ENCODE measurements at places on chromosomes 3 and 15.

DNA sequence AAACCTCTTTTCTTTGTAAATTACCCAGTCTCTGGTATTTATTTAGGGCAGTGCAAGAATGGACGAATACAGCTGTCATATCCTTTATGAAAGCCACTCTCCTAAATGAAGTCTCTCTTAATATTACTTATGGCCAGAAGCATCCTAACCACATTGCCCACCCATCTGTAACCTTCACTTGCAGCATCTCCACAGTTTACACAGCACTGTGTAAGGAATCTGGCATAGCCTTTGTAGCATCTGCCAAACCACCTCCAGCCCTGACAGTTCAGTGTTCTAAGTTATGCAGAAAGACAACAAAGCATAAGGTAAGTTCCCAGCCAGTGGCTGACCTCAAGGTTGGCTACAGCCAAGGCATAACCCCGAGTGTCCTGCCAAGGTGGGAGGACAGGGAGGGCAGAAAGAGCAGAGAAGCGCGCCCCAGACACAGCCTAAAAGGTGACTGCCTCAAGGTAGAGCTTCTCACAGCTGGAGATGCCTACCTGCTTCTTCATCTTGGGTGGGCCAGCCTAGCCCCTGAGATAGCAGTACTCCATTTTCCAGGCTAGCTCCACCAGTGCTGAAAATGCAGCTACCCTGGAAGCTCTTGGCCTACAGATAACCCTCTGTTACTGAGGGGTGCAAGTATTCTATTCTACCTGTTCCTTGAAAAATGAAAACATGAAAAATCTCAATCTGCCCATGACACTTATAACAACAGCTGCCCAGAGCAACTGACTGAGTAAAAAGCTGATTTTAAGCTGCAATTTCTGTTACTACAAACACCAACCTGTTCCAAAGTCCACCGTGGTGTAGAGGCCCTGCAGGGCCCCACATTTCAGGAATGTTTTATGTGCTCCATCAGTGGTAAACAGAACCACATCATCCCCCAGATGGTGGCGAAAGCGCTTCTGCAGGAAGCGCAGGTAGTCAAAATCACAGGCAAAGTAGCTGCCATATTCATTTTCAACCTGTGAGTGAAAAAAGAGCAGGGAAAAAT lies 39.3 kb downstream of the GLB1 start:
- no peak for DNase-seq

GRCh38 chr3:188712991-188713390 lies 458.8 kb upstream of the TPRG1 start:
- no peak for DNase-seq

GRCh38 chr15:58564981-58565380 lies 133.2 kb downstream of the LIPC start:
- DNase-seq, result no peak

DNA sequence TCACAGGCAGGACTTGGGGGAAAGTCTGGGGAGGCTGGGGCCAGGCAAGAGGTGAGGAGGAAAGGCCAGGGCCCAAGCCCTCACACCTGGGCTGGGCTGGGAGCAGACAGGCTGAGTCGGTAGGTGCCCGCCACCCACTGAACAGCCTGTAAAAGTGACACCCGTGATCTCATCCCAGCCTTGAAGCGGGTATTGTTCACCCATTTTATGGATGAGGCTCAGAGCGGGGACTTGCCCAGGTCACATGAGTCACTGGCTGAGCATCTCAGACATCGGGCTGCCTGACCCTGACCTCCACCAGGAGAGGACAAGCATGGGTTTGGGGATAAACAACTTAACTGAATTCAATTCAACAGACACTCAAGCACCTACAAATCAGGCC lies 52.0 kb upstream of the CTSH start:
- no peak for DNase-seq

- peak; percentile 67 for DNase-seq
These were observed 289.6 kb upstream of the C2CD4B start for GRCh38 chr15:62454567-62455172.

DNA sequence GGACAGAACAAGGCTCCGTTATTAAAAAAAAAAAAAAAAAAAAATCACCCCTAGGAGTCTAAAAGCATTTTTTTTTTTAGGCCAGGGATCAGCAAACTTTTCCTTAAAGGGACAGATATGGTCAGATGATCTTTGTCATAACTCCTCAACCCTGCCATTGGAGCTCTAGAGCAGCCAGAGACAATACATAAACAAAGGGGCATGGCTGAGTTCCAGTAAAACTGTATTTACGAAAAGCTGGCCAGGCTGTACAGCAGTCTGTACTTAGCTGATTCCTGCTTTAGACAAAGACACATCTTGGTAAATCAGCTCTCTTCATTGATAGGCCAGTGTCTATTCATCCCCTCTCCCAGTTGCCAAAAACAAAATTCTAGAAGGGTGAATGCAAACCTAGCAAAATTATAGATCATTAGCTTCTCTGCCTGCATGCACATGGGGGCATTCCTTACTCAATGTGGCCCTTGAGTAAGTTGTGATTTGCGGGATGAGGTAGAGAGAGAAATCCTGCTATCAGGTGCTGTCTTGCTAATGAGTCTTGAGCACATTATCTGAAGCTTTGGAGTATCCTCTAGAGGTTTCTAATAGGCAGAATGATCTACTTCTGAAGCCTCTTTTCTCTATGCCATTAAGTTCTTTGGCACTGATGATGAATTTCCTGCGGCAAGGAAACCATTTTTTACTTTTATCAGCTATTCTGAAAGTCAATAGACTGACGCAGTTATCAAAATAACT lies 35.2 kb downstream of the SENP8 start:
- no peak for DNase-seq

- DNase-seq, result no peak
These were observed 221.6 kb downstream of the TBC1D2B start for GRCh38 chr15:77855871-77856270.

GRCh38 chr15:83559310-83559966 lies 94.5 kb upstream of the ADAMTSL3 start:
- DNase-seq, result peak; percentile 35

GRCh38 chr3:112136959-112137693 lies 4.1 kb upstream of the GCSAM start:
- DNase-seq, result peak; percentile 97

GRCh38 chr15:29747837-29748417 lies 74.3 kb downstream of the TJP1 start:
- DNase-seq, result no peak

- no peak for DNase-seq
These were observed 199.6 kb upstream of the IL12A start for GRCh38 chr3:159789017-159789416.

- DNase-seq, result no peak
These were observed 33.2 kb downstream of the TPRG1 start for GRCh38 chr3:189204937-189205336.

DNA sequence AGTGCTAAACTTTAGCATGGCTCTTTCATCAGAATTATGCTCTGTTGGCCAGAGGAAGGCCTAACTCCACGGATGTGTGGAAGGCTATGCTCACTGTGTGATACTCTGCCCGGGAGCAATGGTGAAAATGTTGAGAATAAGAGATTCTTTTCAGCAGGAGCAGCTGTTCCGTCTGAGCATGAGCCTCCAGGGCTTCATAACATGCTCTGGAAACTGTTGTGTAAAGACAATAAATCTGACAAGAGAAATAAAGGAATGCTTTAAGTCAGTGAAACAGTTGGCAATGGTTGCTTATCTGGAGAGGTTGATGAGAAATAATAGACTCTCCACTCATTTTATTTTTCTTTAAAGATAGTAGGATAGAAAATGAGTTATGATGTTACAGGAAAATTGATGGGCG lies 269.8 kb downstream of the DIPK2A start:
- DNase-seq, result peak; percentile 93

- DNase-seq, result no peak
These were observed 50.4 kb upstream of the ALCAM start for GRCh38 chr3:105316331-105316730.

GRCh38 chr3:108014943-108015342 lies 75.9 kb downstream of the CD47 start:
- no peak for DNase-seq

GRCh38 chr3:117892431-117892841 lies 1142.2 kb downstream of the IGSF11 start:
- peak; percentile 58 for DNase-seq

GRCh38 chr15:68553994-68554720 lies 24.6 kb upstream of the CORO2B start:
- DNase-seq, result no peak

DNA sequence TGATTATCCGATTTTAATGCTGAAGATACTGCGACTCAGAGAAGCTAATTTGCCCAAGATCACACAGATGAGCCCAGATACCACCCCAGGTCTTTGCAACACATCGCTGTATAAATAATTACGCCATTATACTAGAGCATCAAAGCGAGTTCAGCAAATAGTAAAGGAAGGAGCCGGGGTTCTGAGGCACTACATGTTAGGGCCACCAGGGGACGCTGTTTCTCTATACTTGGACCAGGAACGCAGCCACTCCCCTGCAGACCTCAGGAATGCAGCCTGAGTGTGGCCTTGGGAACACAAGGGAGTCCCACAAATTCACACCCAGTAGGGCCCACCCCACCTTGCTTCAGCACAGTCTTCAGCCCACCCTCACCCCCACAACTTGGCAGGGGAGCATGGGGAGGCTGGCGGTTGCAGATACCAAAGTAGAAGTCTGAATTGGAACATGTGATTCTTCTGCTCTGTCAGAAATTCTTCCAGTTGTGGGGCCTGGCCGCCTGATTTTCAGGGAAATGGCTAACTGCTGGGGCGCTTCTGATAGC lies 57.8 kb upstream of the RYK start:
- peak; percentile 76 for DNase-seq

DNA sequence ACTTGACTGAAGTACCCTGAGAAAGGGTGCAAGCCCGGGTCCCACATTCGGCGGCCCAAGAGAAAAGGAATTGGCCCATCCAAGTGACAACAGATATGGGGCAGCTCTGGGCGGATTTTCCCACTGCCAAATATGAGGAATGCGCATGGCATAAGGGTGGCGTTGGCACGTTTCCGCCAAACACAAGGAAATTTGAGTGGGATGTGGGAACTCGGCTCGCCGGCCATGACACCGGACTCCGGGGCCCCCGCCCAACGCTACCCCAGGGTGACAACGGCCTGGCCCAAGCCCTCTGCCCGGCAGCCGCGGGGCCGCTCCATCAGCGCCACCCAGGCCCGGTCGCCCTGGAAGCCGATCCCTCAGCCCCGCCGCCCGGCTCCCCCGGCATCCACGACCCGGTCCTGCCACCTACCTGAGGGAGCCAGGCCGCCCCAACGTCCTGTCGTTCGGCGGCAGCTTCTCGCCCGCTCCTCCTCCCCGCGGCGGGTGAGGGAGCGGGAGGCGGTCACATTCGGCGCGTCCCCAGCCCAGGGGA lies 449 bp downstream of the RAF1 start:
- peak; percentile 24 for DNase-seq

DNA sequence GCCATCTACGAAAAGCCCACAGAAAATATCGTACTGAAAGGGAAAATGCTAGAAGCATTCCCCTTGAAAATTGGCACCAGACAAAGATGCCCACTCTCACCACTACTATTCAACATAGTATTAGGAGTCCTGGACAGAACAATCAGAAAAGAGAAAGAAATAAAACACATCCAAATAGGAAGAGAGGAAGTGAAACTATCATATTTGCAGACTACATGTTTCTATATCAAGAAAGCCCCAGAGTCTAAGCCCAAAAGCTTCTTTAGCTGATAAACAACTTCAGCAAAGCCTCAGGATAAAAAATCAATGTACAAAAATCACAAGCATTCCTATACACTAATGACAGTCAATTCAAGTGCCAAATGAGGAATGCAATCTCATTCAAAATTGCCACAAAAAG lies 15.6 kb downstream of the OR5K3 start:
- DNase-seq, result no peak

GRCh38 chr15:75653347-75653913 lies 5.7 kb downstream of the SNX33 start:
- no peak for DNase-seq

GRCh38 chr3:59812237-59813147 lies 762.7 kb upstream of the CFAP20DC start:
- no peak for DNase-seq

DNA sequence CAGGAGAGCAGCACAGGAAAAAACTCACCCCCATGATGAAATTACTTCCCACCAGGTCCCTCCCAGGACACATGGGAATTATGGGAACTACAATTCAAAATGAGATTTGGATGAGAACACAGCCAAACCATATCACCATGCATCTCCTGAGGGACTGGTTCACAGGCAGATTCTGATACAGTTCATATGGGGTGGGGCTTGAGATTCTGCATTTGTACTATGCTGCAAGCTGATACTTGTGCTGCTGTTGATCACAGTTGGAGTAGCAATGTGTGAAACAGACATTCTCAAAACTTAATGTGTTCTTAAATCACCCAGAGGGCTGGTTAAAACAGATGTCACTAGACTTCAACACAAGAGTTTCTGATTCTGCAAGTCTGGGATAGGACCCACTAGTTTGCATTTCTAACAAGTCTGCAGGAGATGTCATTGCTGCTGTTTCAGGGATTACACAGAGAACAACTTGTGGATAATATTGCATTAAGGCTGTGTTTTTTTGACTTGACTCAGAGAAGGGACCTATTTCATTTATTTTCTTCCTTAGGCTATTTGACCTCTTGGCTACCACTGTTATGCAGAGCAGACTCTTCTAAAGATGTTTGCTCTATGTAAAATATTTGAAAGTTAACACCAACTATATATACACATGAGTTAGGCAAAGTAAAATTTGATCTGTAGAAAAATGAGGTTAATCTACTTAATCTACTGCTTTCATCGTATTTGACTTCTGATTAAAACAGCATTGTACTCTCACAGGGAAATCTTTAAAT lies 194.2 kb upstream of the CNTN3 start:
- no peak for DNase-seq

DNA sequence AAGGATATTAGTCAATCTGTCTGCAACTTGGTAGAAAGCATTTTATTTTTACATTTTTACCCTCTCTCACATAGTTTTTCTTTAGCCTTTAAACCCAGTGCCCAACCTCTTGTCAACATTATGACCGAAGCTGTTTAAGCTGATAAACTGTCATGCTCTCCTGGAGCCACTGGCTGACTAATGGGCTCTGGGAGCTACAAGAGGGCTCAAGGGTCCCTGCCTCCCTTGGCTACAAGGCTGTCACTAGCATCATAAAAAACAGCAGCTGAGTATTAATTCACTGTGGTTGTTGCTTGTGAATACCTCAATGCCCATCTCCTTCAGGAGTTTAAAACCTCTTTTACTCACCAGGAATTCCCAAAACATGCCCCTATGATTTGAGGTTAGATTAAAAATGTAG lies 237.9 kb downstream of the ZMAT3 start:
- no peak for DNase-seq

GRCh38 chr3:71657831-71658530 lies 67.2 kb downstream of the EIF4E3 start:
- DNase-seq, result no peak

GRCh38 chr3:126646674-126647073 lies 8.2 kb downstream of the TXNRD3 start:
- DNase-seq, result no peak

- no peak for DNase-seq
These were observed 877 bp downstream of the NIT2 start for GRCh38 chr3:100335434-100335833.

- no peak for DNase-seq
These were observed 82.5 kb downstream of the AGBL1 start for GRCh38 chr15:86162172-86162591.
